Hematopoietic multipotent progenitor cell treated with erythropoietin and hydrocortisone succinate and interleukin-3 and kit ligand, for 4 days (in vitro differentiated cells): ENCODE measurements at places on chromosomes 12 and 14.
A peak's percentile ranks its signal among the peaks of the same experiment; 100 is the strongest.

DNA sequence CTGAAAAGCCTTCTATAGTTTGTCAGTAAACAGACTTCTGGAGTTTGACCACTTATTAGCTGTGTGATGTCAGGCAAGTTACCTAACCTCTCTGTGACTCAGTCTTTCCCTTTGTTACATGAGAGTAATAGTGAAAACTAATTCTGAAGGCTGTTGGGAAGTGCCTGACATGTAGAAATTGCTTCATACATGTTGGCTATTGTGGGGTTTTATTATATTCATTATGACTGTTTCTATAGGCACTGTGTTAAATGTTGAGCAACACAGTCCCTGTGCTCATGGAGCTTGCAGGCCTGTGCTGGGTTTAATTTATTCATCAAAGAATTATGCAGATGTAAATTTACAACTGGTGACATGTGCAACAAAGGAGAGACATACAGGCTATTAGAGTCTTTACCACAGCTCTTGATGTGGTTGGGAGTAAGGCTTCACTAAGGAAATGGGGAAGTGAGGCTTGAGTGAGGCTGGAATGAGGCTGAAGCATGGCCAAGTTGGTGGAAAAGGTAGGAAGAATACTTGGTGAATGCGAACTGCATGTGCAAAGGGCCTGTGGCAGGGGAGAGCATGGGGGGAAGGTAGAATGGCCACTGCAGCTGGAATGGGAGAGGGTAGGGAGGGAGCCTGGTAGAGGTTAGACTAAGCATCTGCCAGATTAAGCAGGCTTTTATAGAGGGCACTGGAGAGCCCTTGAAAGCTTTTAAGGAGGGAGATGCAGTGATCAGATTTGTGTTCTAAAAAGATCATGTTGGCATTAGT lies 236.4 kb upstream of the CRY1 start:
- DNase-seq: peak; percentile 55

DNA sequence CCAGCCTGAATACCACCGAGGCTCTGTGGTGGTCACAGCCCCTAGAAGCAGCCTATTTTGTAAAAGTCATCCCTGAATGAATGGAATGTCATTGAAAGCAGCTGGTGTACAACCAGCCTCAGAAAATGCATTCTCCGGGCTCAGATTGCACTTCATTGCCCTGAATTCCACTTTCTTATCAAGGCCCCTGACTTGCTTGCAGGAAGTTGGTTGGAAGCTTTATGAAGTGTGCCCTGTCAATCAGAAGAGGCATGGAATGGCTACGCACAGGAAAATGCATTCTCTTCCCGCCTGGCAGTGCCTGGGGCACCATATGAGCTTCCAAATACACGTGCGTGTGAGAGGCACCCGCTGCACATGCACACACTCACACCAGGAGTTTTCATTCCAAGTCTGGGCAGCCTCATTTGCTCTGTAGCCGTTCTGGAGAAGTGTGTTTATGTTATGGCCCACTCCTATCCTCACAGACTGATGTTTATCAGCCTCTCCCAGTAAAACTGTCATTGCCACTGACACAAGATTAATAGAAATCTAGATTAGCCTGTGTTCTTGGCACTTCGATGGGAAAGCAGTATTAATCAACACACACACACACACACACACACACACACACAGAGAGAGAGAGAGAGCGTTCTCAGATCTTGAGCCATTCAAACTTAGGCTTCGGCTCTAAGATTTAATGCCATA lies 63.9 kb downstream of the NUAK1 start:
- no peak for DNase-seq

DNA sequence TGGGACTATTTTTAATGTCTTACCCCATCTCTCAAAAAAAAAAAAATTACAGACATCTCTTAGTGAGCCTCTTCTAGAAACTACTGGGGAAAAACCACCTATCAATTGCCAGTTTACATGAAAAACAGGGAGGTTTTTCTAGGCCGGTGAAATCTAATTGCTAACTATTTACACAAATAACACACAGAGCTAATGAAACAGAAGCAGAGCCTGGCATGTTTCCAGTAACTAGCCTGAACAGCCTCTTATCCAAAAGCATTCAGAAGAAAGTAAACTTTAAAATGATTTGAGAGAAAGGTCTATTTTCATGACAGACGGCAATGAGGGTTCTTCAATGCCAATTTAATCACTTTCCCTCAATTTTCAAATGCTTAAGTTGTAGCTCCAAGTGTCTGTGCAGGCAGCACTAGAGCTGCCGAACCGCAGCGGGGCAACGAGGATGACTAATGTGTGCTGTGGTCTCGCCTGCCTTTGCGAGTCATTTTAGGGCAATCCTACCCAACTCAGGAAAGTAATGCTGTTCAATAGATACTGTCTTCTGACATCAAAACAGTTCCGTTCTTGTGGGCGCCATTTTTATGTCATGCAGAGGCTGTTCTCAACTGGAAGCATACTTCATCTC lies 84.6 kb downstream of the SETD3 start:
- no peak for DNase-seq

DNA sequence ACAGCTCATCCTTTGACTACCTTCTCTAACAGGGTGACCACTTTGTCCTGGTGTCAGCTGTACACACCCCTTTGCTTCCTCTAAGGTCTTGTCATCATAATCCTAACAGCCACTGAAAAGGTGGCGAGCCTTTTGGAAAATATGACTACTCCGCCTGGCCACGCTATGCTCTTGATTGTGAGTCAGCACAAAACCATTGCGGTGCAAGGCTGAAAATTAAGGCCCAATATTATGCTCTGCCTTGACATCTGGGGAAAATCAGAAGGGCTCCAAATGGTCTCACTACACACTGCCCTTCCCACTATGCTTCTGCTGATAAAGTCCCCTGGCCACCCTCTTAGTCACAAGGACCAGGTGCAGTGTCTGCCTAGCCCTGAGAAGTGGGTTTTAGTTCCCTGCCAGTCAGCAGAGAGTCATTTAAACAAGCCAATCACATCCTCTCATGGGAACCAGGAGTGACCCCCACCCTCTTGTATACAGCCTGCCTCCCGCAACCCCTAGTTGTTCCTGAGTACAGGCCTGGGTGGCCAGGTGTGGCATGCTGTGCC lies 34.3 kb downstream of the FGD6 start:
- peak; percentile 34 for DNase-seq

DNA sequence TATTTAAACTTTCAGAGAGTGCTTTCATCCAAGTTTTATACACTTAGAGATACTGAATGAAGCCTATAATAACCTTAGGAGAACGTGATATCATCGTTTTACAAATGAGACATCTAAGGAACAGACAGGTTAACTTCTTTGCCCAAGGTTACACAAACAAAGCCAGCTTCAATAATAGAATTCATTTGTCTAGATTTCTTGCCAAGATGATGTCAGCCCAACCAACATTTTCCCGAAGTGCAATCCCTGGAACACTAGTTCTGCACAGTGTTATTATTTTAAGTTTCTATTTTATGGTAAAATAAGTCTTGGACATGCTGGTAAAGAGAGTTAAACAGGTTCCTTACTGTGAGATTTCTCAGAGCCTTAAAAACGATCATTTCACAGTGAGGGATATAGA lies 174.6 kb downstream of the SLC25A21 start:
- DNase-seq: no peak

GRCh38 chr12:56718149-56718548 lies 7.0 kb downstream of the NACA start:
- no peak for DNase-seq

DNA sequence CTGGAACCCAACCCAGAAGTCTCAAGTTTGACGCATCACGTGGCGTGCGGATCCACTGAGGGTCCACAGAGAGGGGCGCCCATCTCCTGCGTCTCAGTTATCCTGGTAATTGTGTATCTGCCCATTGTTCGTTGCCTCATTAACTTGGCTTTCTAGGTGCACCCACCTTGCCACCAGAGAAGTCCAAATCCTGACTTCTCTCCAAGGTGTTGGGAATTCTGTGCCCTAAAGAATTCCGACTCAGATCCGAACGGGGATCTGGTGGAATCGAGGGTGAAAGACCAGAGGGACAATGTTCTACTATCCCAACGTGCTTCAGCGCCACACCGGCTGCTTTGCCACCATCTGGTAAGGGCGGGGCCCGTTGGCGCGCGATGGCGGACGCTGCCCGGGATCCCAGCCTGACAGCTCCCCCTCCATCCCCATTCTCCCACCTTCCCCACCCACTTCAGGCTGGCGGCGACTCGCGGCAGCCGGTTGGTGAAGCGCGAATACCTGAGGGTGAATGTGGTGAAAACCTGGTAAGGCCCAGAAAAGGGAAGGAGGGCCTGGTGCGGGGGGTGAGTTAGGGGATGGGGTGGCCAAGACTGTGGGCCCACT lies 481 bp downstream of the REC8 start:
- peak; percentile 40 for DNase-seq

GRCh38 chr12:15767301-15767700 lies 21.9 kb downstream of the EPS8 start:
- DNase-seq: no peak

GRCh38 chr14:100666851-100667250 lies 59.8 kb upstream of the DLK1 start:
- DNase-seq: no peak

GRCh38 chr12:84512751-84513150 lies 399.8 kb downstream of the SLC6A15 start:
- DNase-seq: no peak

DNA sequence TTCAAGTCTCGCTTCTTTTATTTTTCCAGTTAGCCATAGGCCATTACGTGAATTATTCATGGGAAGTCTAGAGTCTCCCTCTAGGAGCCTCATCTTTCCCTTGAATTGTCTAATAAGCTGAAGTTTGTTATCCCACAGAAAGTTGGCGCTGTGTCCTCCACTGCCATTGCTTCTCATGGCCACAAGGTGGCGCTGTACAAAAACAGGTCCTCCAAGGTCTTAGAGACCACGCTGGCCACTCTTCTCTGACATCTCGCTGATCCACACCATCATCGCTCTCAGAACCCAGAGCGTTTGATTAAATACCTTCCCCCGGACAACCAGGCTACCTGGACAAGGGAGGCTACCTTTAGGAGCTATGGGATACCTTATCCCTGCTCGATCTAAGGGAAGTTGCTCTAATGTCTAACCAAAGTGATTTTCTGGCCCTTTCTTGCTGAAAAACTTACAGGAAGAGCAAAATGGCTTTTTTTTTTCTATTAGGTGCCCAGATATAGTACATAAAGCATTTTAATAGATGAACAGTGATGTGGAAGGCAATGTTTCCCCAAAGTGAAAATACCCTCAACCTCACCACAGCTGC lies 110.0 kb downstream of the CCDC60 start:
- DNase-seq: peak; percentile 79

GRCh38 chr14:85528080-85528896 lies 1.7 kb upstream of the FLRT2 start:
- DNase-seq: no peak

DNA sequence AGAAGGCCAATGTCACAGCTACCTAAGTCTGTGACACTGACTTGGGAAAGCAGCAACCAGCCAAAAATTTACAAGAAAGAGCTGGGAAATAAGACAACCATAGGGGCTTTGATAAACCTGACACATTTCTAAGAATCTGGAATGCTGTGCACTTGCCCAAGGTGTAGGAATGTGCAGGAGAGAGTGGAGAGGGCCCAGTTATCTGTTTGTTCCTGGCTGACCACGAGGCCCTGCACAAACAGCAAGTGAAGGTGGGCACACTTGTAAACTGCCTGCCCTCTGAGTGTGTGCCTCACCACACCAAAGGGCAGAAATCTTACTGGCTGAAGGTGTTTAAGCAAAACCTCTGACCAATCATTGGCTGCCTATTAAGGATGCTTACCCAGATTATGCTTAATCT lies 27.3 kb downstream of the DLK1 start:
- DNase-seq: no peak

GRCh38 chr12:57101892-57102695 lies 9.1 kb downstream of the STAT6 start:
- peak; percentile 57 for DNase-seq

DNA sequence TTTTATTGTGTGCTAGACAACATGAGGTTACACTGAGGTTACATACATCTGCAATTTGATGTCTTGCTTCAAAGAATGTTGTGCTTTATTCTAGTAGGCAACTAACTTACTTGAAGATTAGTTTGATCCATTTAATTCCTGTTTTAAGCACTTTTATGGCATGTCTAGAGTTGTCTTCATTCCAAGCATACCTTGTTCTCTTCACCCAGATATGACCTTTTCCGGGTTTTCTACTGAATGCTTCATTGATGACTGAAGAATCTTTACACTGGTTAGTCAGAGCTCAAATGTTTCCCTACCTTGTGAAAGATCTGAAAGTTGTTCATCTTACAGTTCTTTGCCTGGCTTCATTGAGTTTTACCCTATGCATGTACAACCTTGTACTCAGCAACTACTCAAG lies 274.0 kb upstream of the KITLG start:
- DNase-seq: no peak

DNA sequence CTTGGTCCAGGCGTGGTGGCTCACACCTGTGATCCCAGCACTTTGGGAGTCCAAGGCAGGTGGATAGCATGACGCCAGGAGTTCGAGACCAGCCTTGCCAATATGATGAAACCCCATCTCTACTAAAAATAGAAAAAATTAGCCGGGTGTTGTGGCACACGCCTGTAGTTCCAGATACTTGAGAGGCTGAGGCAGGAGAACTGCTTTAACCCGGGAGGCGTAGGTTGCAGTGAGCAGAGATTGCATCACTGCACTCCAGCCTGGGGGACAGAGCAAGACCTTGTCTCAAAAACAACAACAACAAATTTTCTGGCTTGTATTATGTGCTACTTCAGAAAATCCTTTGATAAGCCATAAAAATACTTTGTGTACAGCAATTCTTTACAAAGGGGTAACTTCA lies 41.1 kb downstream of the LARP4 start:
- DNase-seq: no peak

- no peak for DNase-seq
These were observed 61.7 kb upstream of the VRK1 start for GRCh38 chr14:96735526-96735925.

DNA sequence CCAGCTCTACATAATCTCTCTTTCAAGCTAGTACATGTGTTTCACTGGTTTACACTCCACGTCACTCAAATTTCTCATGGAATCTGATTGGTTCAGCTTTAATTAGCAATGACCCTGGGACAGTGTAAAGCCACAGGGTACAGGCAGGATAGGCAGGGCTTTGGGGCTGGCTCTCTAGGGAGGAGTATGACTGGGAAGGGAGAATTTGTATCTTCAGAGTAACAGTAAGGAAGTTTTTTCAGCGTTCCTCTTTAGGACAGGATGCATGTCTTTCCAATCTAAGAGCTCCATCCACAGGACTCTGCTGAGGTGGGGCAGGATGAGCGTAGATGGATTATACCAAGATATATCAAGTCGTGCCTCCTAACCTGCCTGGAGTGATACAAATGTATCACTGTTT lies 112.0 kb upstream of the CLEC14A start:
- no peak for DNase-seq

- no peak for DNase-seq
These were observed 1.6 kb upstream of the TFCP2 start for GRCh38 chr12:51174501-51174900.

DNA sequence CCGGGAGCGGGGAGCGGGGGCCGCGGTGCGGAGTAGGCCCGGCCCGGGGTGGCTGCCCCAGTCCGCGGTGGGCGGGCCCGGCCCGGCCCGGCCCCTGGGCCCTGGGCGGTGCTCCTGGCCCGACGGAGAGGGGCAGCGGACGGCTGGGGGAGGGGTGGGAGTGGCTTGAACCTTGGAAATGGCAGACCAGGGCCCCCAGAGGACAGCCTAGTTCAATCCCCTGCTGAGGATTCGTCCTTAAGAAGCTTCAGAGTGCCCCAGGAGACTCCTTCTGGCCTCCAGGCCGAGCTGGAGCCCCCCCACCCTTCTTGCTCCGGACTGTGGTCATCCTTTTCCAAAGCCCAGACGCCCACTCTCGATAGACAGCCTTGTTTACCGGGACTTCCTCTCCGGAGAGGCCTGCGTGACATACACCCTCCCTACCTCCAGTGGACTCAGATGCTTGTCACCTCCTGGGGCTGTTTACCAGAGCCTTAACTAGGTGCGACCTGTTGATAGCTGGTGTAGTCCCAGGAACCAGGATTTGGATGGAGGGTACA lies 458 bp downstream of the KHNYN start:
- peak; percentile 82 for DNase-seq
